ENCODE measurements at places on chromosomes 4 and X.

- DNase-seq = no peak
Observed at GRCh38 chr4:153434190-153434589, 32.0 kb upstream of the TMEM131L start.

DNA sequence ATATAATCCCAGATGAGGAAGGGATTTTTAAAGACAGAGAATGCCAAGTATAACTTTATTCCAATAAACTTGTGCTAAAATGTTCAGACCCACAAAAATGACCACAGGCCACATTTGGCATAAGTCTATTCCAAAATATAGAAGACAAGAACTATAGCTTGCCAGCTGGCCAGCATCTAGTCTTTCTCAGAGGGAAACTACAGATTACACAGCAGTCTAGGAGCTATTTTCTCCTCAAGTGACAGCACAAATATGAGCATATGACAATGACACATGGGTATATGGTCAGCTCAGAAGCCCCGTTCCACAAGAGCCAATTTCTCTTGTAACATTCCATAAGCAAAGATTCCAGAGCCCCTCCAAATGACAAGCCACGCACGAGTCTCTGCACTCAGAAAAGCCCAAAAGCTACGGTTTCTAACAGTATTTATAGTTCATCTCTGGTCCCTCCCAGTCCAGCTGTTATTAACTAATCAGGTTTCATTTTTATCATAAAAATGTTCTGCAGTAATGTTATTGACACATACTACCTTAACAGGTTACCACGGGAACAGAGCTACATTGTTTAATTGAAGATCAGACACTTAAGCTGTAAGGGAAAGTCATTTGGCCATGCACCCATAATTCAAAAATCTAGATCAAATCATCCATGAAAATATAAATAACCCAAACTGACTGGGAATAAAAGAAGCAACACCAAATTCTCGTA, 70.3 kb downstream of the RAB28 start:
- no peak for DNase-seq

GRCh38 chr4:187118602-187119120, 395.0 kb upstream of the FAT1 start:
- no peak for DNase-seq

- DNase-seq = no peak
Observed at GRCh38 chr4:44725166-44725565, 1.2 kb downstream of the GNPDA2 start.

DNA sequence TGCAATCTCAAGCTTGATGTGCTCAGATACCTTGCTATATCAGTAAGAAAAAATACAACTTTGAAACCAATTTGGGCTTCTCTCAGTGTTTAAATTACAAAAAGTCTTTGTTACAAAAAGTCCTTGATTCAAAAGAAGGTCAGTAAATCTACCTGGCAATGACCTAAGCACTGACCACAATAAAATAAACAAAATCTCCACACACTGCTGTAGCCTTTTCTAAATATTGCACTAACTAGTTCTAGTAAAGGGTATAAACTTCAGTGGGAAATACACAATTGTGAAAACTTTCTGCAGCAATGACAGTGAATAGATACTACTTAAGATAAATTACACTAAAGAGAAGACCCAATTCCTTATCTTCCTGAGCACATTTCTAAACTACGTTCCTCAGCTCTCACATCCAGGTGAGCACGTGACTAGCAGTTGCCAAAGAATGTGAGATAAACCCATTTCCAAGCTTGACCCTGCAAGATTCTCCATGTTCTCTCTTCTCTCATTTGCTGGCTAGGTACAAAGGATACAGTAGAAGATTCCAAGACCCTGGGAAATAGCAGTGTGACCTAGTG, 81.4 kb upstream of the GPR34 start:
- no peak for DNase-seq

DNA sequence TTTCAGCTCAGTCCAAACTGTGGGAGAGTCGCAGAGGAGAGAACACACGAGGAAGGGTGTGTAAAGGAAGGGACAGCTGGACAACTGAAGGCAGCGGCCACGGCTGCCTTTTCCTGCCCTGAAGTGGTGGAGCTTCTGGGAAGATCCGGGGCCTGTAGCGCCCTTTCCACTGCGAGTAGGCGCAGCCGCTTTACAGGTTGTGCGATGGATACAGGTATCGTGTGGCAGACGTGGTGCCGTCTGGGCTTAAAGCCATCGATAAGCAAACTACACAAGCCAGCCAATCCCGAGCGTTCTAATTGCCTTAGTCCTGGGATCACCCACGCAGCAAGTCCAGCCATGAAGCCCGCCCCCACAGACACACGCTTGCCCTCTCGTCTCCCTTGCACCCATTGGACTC, 15.4 kb downstream of the NKX6-1 start:
- no peak for DNase-seq

- no peak for DNase-seq
Observed at GRCh38 chr4:77992581-77992980, 64.5 kb upstream of the FRAS1 start.

- DNase-seq = no peak
Observed at GRCh38 chr4:69054578-69055200, 41.6 kb upstream of the UGT2B7 start.

- no peak for DNase-seq
Observed at GRCh38 chr4:124934916-124935315, 222.4 kb upstream of the ANKRD50 start.

DNA sequence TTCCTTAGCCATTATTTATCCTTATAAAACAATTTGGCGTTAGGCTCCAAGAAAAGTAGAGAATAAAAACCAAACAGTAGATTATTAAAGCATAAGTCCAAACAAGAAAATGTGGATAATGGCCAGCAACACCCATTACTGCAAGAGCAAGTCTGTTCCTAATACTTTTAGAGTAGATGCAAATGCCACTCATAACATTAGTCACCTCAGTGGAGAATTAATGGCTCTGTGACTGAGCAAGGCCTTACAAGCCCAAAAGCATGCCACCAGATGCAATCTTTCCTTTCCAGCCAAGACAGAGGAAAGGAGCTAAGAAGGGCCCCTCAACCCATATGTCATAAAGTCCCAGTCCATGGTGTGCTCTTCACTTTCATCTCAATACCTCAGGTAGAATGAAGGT, 373.8 kb downstream of the OPHN1 start:
- no peak for DNase-seq

- no peak for DNase-seq
Observed at GRCh38 chr4:176608346-176608745, 184.4 kb downstream of the VEGFC start.

GRCh38 chr4:137200322-137200721, 332.0 kb downstream of the PCDH18 start:
- DNase-seq = no peak

GRCh38 chr4:22434895-22435294, 81.0 kb downstream of the ADGRA3 start:
- DNase-seq = no peak

DNA sequence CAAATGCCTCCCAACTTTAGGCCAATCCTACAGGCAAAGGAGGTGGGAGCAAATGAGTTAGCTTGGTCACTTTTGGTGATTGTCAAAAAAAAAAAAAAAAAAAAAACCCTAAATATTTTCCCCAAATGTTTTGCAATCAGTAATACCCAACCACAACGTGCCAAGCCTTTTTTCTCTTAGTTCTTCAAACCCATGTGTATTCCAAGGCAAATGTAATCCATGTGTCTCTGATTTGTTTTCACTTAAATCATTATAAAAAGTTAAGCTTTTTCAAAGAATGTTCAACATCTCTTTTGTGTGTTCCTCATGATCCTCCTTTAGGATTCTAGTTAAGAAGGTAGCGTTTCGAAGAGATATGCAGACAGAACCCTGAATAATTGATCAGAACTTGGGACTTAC, 328.4 kb downstream of the PAPSS1 start:
- DNase-seq = no peak

DNA sequence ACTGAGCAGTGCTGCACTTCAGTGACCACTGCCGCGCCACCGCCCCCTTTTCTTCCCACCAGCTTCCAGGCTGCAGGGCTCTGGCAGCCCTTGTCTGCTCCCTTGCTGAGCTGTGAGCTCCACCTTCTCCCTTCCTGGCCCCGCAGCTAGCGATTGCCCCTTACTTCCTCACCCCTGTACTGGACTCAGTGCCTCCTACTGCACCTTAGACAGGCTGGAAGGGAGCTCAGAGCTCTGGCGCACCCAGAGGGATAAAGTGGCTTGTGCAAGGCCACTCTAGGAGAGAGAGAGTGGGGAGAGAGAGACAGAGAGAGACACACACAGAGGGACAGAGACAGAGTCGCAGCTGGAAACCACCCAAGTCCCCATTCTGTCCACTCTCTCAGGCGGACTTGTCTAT, 6.0 kb downstream of the RASL11B start:
- DNase-seq = no peak
